ENCODE measurements at places on chromosomes 16 and 17.

- DNase-seq: no peak
Measured at GRCh38 chr16:86727131-86727530, 148.8 kb downstream of the FOXL1 start.

DNA sequence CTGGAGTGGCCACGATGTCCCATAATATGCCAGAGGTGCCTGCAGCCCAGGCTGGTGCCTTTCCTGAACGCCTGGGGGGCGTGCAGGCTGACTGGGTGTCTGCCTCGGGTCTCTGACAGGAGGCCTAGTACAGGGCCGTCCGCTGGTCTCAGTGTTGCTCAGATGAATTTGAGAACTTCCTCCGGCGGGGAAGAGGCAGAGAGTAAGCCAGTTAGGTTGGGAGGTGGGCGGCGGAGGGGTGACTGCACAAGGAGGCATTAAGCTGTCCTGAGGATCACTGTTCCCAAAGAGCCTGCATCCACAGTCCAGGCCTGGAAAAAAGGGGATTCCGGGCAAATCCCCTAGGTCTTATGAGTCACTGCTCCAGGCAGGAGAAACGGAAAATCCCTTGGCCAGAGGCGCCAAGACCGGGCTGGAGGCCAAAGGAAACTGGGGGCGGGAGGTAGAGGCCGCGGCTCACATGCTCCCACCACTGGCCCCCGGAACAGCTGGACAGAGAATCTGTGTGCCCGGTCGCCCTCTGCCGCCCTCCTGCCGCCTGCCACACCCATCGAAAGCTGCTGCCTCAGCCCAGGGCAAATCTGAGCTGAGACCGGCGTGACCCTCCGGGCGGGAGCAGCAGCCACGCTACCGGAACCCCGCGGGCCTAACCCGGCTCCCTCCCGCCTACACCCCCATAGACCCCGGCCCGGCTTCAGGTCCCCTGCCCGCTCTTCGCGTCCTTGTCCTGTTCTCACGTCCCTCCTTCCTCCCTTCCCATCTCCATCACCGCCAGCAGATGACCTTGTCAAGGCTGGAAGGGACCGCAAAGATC, 1.2 kb downstream of the TRIM47 start:
- no peak for DNase-seq

- no peak for DNase-seq
Measured at GRCh38 chr16:66891797-66892196, 11.5 kb downstream of the PDP2 start.

- no peak for DNase-seq
Measured at GRCh38 chr17:47837401-47838039, 3.6 kb downstream of the SCRN2 start.

DNA sequence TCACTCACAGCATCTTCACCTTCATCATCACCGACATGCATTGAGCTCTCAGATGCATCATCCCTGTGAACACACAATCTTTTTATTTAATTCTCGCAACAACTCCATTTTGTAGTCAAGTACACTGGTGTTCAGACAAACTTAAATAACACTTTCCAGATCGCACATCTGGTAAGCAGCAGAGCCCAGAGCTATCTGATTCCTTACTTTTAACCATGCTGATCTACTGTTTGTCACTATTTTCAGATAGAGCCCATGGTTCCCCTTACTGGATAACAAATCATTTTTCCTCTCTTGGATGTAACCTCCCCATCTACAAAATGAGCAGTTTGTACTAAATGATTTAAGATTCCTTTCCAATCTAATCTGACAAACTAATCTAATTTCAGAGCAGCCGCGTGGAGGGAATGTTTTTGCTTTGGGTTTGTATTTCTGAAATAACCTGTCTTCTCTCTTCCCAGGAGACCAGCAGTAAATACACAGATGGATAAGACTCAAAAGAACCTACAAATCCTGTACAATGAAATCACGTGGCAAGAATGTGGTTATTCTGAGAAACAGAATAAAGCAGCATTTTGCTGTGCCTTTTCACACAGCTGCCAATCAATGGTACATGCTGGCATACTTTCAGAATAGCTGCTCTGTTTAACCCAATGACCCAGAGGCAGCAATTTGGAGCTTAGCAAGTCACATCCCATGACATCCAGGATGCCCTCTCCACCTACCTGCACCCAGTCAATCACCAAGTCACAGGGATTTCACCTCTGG, 72.9 kb upstream of the CCL2 start:
- DNase-seq: no peak

DNA sequence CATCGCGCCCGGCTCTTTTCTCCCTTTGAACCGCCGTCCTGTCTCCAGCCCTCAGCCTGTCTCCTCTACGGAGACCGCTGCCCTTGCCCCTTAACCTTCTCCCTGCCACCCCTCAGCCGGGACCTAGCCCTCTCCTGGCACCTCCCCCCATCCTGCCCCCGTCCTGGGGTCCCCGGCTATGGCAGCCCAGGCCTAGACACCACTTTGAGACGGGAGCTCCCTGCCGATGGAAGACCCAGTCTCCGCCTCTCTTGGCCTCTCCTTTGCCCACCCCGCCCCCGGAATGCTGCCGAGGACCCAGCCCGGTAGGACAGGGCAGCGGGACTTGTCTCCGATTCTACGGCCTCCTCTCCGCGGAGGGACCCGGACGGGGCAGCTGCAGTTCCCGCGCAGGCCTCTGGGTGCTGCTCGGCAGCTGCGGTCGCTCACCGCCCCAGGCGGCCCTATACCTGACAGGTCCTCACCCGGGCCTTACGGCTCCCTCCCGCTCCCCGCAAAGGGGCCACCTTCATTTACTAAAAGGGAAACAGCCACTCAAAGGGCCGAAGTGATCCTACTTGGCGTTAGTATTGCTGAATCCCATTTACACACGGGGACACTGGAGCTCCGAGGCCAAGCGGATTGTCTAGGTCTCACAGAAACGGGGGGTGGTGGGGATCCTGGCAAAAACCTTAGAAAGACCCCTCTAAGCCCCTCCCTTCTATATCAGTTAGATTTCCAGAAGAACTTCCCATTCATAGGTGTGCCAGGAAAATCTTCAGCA, 32.6 kb upstream of the TAC4 start:
- DNase-seq: peak; percentile 49

DNA sequence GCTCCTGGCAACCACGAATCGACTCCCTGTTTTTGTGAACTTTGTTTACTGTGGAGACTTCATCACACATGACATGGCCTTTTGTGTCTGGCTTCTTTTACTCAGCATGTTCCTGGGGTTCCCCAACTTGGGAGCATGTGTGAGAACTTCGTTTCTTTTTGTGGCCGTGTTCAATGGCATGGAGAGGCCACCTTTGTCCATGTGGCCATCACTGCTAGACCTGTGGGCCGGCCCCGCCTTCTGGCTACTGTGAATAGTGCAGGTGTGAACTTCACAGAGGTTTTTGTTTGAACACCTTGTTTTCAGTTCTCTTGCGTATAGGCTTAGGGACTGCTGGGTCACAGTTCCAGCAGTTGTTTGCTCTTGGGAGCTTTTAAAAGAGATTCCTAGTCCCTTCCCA, 5.7 kb upstream of the SLC38A8 start:
- no peak for DNase-seq
